ENCODE measurements at places on chromosomes 5 and 9. TPM values are rescaled to one million over a fixed set of nuclear protein-coding genes. Genes with fewer than 3 reads are reported as not detected.
A peak's percentile ranks its signal among the peaks of the same experiment; 100 is the strongest.

- no peak for DNase-seq
Observed at GRCh38 chr9:126613651-126614050, at the start of gene LMX1B. TSS of gene LMX1B (plus strand) at chr9:126613928. CDS start at chr9:126614450, 522 bp downstream.

GRCh38 chr9:112601636-112602035 lies 115.0 kb downstream of the KIAA1958 start:
- no peak for DNase-seq

GRCh38 chr9:123438821-123439220 lies 82.8 kb downstream of the CRB2 start:
- peak; percentile 21 for DNase-seq

DNA sequence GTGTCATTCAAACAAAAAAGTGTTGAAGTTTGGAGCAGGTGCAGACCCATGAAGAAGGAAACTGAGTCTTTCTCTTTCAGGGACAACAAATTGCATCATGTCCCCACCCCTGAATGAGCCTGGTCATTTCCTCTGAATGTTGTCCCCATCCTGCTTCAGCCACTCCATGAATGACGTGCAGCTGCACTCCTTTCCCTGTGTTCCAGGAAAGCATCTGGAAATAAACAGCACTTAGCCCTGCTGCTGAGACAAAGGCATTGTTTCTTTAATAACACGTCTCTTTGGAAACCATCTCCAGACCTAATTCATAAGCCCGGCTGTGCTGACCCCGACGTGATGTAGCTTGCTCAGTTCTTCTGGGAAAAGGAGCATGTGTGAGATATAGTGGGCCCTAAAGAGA lies 682.3 kb downstream of the BRINP1 start:
- DNase-seq: peak; percentile 1

- peak; percentile 39 for DNase-seq
Observed at GRCh38 chr9:137168904-137169856, 671 bp downstream of the LRRC26 start.

GRCh38 chr9:91159664-91160121 lies 202.0 kb downstream of the AUH start:
- no peak for DNase-seq

The COL27A1 gene
- 48.6 TPM for total RNA-seq

The BTNL8 gene
- not detected for total RNA-seq

All from endothelial cell of umbilical vein (primary cell).